Spleen (tissue), 13 donors: ENCODE measurements at places on chromosomes 3 and 15.

- no peak for DNase-seq
These were observed 38.2 kb downstream of the VPS13C start for GRCh38 chr15:62021991-62022600.

GRCh38 chr3:117063930-117064329 is 354.4 kb downstream of the TUSC7 start:
- DNase-seq = no peak

DNA sequence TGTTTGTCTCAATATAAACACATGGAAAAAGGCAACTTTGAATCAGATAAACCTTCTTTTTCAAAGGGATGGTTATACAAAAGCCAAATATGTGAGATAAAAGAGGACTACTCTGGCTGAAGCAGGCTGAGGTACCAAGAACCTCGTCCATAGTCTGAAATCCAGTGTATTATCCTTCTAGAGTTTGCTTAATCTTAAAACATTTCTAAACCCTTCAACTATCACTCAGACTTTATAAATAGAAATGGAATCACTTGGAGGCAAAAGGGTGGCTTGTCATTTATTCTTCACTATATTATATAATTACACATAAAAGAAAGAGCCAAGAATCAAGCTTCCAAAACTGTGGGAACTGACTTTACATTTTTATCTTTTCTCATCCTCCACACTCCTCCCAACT is 303.6 kb downstream of the PLCL2 start:
- no peak for DNase-seq

DNA sequence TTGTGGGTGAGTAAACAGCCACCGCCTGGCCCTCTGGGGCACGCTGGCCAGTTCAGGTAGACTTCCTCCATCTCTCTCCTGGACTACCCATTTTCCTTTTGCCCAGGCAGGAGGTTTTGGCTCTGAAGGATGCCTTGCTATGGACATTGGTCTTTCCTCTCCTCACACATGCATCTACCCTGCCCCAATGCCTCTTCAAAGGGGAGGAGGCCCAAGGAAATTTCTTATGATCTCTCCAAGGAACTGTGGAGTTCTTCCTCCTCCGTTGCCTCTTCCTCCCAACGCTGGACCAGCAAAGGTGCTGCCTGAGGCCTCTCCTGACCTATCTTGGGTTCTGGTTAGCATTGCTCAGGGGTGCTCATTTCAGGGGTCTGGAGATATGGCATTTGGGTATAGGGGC is 33.5 kb downstream of the POMGNT2 start:
- no peak for DNase-seq

- DNase-seq = no peak
These were observed 154.3 kb upstream of the ZBTB20 start for GRCh38 chr3:115301364-115301860.

- DNase-seq = no peak
These were observed 2.0 kb downstream of the ACAN start for GRCh38 chr15:88805031-88805780.

- DNase-seq = no peak
These were observed 977.5 kb downstream of the NAALADL2 start for GRCh38 chr3:175836617-175837016.

DNA sequence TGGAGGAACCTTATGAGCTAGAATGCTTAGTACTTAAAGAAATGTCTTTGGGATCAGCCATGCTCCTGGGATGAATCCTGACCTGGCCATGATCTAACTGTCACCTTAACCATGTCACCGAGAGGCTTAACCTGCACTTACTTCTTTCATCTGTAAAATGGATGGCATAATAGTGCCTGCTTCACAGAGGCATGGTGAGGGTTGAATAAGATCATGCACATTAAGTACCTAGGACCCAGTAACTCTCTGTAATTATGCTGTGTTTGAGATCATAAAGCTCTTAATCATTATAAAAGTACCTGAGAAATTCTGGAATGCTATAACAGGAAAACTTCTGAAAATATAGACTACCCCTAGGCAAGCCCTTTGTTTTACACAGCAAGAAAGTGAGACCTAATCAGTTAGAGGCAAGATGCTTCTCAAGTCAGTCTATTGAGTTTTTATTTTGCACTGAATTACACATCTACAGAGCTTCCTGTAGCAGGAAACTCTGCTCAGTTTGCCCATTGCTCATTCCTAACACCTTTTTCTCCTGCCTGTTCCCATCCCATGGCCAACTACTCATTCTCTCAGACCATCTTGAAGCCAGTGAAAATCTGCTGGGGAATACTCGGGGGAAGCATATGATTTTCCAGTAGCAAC is 1015.5 kb upstream of the CFAP20DC start:
- DNase-seq = no peak

DNA sequence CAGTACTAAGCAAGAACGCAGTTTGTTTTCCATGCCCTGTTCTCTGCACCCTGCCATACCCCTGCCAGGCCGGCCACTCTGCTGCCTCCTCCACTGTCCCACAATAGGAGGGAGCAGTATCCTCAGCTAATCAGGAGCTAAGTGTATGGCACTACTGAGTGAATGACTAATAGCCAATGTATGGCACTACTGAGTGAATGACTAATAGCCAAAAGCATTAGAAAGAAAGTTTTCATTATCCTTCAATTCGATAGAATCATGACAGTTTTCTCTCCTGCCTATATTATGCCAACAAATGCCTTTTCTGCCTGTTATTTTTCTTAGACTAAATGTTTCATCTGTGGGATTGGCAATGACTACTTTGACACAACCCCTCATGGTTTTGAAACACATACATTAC is 107.5 kb upstream of the CHRM5 start:
- DNase-seq = no peak

DNA sequence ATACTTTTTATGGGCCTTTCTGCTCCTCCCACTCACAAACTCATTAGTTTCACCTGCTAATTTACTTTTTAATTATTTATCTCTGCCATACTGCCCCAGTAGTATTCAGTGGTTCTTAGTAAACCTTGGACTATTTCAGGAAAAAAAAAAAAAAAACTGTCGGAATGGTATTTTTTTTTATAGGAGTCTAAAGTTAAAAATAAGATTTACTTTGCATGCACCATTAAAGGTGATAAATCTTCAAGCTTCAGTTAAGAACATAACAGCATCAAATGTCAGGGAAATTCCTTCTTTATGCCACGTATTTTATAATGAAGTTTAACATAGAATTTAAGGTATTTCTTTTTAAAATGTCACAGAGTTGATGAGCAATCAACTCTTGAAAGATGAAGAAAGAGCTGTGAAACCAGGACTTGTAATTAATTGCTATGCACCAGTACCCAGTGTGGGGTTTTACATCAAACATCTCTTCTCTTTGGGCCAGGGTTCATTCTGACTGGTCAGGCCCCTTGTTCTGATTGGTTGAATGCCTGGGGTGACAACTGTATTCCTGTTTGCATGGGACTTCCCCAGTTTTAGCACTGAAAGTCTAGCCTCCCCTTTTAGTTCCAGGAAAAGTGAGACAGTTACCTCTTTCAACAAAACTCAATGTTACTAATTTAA is 40.3 kb upstream of the PTPRG start:
- no peak for DNase-seq

DNA sequence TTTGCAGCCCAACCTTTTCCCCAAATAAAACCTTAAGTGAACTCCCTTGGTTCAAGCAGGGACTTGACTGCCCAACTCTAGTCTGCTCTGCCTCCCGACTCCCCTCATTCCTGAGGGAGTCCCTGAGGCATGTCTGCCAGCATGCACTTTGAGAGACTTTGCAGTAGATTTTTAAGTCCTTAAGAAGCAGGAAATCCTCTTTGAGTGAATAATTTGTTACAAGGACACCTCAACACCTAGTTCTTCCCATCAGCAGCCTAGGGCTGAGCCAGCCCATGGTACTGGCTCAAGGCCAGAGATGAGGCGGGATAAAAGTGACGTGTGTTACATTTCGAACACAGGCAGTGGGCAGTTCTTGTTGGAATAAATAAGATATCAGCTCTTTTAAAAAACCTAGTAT is 204.3 kb upstream of the SLC2A2 start:
- no peak for DNase-seq

GRCh38 chr15:40499931-40500330 is 29.1 kb downstream of the CHST14 start:
- no peak for DNase-seq

DNA sequence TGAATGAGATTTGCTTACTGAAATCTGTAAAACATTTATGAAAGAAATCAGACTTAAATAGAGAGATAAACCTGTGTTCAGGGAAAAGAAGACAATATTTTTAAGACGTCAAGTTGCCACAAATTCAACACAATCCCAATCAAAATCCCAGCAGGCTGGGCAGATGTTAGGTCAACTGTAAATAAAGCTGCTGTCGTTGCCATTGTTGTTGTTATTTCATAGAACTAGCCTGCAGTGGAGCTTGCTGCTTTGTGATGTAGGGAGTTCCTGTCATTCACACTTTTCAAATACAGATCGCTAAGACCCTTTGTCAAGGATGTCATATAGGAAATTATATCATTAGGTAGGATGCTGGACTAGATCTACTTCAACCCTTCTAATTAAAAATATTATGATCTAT is 123.1 kb downstream of the NEO1 start:
- DNase-seq = no peak

- DNase-seq = no peak
These were observed 129.1 kb downstream of the RAP2B start for GRCh38 chr3:153291059-153291685.
